ENCODE measurements at places on chromosomes 5 and 9.

DNA sequence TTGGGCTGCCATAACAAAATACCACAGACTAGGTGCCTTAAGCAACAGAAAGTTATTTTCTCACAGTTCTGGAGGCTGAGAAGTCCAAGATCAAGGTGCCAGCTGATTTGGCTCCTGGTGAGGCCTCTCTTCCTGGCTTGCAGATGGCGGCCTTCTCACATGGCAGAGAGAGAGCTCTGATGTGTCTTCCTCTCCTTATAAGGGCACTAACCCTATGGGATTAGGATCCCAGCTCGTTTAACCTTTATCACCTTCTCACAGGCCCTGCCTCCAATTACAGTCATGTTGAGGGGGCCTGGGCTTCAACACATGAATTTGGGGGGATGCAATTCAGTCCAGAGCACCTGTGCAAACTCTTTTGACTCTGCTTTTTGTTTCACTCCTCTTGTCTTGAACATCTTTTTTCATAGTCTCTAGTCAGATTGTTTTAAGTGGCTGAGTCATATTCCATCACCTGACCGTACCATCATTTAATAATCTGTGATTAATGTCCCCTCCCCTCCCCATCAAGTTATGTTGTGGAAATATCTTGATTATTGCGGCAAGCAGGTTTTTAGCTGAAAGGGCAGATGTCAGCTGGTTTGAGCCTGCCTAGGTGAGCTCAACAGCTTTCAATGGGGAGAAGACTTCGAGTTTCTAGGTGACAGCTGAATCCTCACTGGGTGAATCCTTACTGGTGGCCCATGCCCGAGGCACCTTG lies 61.8 kb downstream of the NDFIP1 start:
- DNase-seq: no peak

- DNase-seq: no peak
These were observed 369 bp downstream of the OCLN start for GRCh38 chr5:69492923-69493395.

- no peak for DNase-seq
These were observed 39.6 kb upstream of the FGF1 start for GRCh38 chr5:142725231-142726187.

GRCh38 chr5:107878661-107879060 lies 207.9 kb upstream of the EFNA5 start:
- no peak for DNase-seq

DNA sequence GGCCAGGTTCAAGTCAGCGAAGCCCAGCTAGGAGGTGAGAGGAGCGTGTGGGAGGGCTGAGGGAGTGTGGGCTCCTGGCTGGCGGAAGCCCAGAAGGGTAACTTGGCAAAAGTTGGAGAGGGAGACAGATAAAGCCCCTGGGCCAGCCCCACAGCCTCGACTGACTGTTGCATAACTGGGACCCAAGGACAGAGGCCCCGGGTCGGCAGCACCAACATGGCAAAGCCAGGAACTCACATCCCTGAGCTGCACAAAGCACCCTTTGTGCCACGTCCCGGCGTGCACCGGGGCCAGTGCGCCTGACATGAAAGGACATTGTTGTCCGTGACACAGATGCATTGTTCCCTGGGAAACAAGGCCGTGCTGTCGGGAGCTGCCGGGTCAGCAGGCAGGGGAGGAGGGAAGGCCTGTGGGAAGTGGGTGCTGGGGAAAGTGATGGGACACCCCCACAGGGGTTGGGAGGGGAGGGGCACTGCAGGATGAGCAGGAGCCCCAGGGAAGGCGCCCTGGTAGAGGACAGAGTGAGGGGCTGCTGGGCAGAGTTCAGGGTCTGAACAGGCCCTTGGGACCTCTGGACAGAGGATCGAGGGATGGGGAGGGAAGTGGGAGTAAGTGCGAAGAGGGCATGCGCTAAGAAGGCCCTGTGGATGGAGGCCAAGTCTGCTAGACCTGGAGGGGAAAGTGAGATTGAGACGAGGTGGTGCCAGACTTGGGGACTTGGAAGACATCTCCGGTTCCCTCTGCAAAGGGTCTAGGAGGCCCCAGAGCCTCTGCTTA lies 13.0 kb upstream of the DPM2 start:
- no peak for DNase-seq

DNA sequence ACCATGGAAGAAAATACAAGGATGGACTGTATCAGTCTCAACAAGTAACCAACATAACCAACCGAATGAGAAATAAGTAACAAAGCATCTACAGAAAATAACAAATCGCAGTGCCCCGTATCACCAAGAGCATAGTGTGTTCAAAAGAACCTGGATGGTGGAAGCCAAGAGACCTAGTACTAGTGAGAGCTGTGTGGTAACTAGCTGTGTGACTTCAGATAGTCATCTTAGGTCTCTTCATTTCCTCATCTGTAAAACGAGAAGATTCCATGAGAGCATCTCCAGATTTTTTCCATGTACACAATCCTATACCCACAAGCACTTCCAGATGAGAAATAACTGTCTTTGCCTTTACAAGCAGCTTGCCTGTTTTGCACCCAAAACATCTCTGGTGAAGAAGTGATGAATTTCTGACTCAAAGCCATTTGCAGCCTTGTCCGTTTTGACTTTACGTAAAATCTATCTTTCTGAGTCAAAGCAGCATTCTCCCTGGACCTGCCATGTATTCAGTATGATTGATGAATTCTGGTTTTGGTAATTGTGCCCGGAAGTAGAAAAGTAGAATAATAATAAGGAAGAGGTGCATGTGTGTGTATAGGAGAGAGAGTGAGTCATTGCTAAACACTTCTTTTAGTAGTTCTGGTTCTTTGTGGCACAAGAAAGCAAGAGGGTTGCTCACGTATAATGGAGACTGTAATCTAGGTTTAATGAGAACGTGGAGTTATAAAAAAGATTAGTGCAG lies 41.0 kb downstream of the AOPEP start:
- DNase-seq: no peak

GRCh38 chr9:31347082-31347617 lies 1037.3 kb upstream of the ACO1 start:
- peak; percentile 12 for DNase-seq

DNA sequence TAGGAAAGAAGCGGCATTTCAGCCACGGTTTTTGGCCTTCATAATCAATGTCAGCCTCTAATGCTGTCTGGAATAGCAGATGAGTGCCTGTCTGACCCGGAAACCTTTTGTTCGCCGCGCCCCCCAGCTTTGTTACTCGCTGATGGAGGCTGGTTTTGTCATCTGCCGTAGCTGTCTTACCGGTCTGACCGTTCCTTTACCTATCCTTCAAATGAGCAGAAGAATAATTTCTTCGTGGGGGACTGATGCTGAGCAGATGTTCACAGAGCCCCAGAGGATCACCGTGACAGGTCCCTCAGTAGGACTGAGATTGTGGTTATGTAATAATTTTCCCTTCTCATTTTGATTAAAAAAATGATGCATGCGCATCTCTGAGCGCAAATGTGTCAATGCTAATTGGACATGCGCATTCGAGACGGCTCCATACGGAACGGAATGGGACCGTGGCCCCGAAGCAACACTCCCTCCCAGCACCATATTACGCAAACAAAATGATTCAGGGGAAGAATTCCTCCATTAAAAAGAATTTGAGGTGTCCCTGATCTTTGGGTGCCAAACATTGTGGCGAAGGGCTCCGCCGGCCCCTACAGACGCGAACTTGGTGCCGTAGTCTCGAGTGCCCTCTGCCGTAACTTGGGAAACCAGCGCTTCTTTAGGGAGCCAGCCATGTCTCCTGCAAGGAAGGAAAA lies 27.6 kb downstream of the TLX3 start:
- no peak for DNase-seq

GRCh38 chr5:6412811-6413210 lies 34.5 kb upstream of the MED10 start:
- DNase-seq: no peak

GRCh38 chr9:117451311-117451710 lies 36.5 kb upstream of the ASTN2 start:
- DNase-seq: no peak

- no peak for DNase-seq
These were observed 172.2 kb downstream of the DAB2IP start for GRCh38 chr9:121823451-121824169.

GRCh38 chr5:123937230-123937629 lies 425.3 kb downstream of the CSNK1G3 start:
- no peak for DNase-seq

DNA sequence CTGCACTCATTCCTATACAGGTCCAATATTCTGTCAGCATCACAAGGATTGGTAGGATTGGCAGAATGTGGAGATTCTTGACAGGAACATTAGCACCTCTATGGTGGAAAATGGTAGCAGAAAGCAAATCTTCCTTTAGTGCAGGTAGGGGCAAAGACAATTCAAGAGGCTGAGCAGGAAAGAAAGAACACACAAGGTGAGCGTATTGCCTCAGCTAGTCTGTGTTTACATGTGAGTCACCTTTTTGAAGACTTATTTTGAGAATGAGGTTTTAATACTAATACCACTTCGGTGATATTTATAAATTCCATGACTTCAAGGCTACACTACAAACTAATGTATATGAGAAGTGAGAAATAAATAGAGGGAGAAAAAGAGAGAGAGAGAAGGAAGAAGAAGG lies 717.0 kb downstream of the BRINP1 start:
- no peak for DNase-seq

- peak; percentile 66 for DNase-seq
These were observed 937 bp upstream of the SLC26A2 start for GRCh38 chr5:149959406-149960236.

GRCh38 chr9:5392285-5392684 lies 45.4 kb downstream of the PLGRKT start:
- no peak for DNase-seq

DNA sequence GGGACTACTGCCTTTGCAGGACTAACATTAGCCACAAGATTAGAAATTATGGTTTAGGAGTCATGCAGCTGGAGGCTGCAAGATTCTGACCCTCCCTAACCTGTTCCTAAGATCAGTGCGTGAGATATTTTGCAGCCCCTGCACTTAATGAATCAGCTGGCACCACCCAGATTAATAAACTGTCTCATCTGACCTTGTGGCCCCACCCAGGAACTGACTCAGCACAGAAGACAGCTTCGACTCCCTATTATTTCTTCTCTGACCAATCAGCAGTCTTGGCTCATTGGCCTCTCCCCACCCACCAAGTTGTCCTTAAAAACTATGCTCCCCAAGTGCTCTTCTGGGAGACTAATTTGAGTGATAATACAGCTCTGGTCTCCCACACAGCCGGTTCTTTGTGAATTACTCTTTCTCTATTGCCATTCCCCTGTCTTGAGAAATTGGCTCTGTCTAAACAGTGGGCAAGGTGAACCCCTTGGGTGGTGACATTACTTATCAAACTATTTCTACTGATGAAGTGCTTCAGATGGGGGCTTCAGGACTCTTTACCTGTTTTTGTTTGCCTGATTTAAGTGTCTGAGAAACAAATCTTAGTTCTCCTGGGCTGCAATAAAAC lies 17.0 kb downstream of the CTSL start:
- DNase-seq: no peak

DNA sequence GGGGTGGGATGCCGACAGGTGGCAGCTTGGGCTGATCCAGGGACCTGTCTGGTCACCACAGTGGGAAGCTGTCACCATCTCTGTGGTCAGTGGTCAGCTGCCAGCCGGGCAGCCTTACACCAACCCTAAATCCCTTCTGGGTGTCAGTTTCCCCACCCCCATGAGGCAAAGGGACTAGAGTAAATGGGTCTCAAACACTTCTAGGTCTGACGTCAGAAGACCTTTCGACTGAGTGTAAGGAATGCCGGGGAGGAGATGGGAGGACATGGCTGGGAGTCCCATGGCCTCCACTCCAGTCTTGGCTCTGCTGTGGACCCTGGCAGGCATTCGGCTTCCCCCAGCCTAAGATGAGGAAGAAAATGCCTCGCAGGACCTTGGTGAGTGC lies 40.3 kb upstream of the SLC25A51 start:
- no peak for DNase-seq

DNA sequence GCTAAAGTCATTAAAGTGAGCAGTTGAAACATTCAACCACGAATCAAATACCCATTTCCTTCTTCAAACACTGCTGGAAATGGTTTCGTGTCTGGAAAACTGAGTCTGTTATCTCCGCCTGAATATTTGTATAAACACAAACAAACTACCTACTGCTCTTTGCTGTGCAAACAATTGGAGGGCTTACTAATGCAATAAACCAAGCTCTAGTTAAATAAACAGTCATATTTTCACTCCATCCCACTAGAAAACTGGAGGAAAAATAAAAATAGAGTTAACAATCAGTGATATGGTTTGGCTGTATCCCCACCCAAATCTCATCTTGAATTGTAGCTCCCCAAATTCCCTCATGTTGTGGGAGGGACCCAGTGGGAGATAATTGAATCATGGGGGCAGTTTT lies 397.6 kb downstream of the RASEF start:
- DNase-seq: no peak
